B cell (primary cell): ENCODE measurements at places on chromosomes 13 and 19.

DNA sequence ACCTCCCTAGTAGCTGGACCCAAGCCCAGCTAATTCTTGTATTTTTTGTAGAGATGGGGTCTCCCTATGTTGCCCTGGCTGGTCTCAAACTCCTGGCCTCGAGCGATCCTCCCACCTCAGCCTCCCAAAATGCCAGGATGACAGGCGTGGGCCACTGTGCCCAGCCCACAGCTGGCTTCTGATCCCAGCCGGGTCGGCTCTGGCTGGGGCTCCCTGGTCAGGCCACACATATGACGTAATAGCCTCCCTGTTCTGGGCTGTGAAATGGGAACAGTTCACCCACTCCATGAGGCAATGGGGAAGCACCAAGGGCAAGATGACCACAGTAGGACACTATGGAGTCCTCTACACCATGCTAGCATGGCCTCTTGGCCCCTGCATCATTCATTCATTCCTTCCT, 41.1 kb downstream of the TINCR start:
- DNase-seq: no peak

DNA sequence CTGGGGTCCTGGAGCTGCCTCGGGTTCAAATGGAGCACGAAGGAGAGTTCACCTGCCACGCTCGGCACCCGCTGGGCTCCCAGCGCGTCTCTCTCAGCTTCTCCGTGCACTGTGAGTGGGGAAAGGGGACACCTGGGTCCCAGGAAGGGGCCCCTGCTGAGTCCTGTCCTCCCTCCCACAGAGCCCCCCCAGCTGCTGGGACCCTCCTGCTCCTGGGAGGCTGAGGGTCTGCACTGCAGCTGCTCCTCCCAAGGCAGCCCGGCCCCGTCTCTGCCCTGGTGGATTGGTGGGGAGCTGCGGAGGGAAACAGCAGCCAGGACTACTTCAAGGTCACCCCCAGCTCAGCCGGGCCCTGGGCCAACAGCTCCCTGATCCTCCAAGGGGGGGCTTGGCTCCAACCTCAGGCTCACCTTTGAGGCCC, 11.0 kb upstream of the SIGLEC11 start:
- no peak for DNase-seq

GRCh38 chr19:53909471-53910169, 542 bp downstream of the CACNG7 start:
- no peak for DNase-seq

DNA sequence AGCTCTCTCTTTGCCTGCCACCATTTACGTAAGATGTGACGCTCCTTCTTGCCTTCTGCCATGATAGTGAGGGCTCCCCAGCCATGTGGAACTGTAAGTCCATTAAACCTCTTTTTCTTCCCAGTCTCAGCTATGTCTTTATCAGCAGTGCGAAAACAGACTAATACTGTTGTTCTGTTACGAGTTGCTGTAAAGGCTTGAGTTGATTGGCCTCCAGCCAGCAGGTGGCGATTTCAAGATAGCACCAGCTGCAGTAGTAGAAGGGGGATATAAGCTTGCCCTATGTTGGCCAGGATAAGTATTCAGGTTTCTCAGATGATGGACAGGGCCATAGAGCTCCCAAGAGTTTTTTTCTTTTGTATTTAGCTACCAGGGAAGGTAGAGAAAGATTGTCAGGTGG, 385.5 kb downstream of the MZT1 start:
- DNase-seq: no peak

DNA sequence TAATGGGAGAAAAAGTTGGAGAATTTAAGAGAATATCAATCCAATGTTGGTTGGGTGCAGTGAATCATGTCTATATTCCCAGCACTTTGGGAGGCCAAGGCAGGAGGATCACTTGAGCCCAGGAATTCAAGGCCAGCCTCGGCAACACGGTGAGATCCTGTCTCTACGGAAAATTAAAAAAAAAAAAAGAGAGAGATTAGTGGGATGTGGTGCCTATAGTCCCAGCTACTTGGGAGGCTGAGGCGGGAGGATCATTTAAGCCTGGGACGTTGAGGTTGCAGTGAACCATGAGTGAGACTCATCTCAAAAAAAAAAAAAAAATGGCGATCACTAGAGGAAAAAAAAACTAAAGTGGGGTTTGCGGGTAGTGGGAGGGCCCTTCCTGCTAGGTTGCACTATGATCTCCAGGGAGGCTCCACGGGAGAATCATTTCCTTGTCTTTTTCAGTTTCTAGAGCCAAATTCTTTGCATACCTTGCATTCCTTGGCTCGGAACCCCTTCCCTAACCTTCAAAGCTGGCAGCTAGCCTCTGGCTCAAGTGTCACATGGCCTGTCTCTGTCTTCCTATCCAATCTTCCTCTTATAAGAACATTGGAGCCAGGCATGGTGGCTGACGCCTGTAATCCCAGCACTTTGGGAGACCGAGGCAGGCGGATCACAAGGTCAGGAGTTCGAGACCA, 5.8 kb upstream of the ERCC2 start:
- DNase-seq: no peak

DNA sequence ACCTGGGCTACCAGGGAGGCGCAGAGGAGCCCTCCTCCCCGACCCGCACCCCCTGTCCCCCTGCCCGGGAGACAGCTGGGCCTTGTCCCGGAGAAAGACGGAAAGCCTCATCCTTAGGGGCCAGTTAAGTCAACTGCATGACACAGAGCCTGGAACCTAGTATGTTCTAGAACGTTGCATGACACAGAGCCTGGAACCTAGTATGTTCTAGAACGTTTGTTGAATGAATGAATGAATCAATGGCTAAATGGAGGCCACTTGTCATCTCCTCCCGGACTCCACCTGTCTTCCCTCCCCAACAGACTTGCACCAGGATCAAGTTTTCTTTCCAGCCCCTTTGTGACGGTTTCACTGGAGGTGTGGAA, 706 bp downstream of the SERP2 start:
- no peak for DNase-seq

DNA sequence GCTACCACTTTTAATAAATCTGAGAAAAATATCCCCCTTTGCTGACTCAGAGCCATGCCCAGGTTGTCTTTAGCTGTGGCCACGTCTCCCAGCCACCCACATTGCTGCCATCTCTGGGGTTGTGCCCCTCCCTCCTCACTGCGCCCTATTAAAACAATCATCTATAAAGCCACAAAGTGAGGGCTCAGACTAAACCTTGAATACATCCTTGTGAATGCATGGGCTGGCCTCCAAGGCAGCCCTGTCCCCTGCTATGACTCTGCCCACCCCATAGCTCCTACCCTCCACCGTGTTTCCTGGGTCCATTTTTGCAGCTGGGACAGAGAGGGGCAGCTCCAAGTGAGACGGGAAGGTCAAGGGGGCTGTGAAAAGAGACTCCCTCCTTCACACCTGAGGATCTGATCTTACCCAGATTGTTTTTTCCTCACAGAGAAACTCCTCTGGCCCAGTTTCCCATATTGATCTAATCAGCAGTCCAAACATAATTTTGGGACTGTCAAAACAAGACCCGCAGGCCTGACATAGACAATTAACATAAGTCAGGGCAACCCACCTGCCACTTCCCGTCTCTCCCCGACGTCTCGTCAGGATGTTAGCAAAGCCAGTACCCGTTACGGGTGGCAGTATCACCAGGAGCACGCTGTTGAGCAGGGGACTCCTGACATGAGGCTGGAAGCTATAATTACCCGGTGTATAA, 199.0 kb downstream of the KATNAL1 start:
- no peak for DNase-seq

DNA sequence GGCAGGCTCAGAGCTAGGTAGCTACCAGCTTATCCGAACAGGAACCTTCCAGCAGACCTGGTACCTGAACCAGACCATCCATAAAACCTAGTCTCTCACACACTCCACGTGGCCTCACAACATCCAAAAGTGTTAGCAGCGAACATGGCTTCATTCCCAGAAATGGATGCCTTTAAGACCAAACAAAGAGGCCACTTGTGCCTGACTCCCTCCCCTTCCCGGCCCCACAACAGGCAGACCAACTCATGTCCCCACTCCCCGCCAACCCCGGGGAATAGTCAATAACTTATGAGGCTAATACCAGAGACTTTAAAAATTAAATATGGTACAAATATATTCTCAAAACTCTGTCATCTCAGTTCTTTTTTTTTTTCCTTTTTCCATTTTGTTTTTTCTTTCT, 46.2 kb downstream of the ZNF557 start:
- no peak for DNase-seq

GRCh38 chr19:17579661-17580244, 24.3 kb downstream of the COLGALT1 start:
- DNase-seq: peak; percentile 62
